ENCODE measurements at places on chromosomes 7 and 10. TPM values are rescaled to one million over a fixed set of nuclear protein-coding genes. Genes with fewer than 3 reads are reported as not detected.

GRCh38 chr10:112461029-112461887, 14.2 kb downstream of the VTI1A start:
- H3K4me3 ChIP-seq: no peak overlapping the region
- peak overlapping the region; percentile 29 for H3K27ac ChIP-seq
- peaks cover 12% of the 10 kb centered on the region for H3K4me1 ChIP-seq
- H3K36me3 ChIP-seq: peaks cover 31% of the 10 kb centered on the region
- no peak for DNase-seq
- H3K27me3 ChIP-seq: no peaks in the 10 kb centered on the region

DNA sequence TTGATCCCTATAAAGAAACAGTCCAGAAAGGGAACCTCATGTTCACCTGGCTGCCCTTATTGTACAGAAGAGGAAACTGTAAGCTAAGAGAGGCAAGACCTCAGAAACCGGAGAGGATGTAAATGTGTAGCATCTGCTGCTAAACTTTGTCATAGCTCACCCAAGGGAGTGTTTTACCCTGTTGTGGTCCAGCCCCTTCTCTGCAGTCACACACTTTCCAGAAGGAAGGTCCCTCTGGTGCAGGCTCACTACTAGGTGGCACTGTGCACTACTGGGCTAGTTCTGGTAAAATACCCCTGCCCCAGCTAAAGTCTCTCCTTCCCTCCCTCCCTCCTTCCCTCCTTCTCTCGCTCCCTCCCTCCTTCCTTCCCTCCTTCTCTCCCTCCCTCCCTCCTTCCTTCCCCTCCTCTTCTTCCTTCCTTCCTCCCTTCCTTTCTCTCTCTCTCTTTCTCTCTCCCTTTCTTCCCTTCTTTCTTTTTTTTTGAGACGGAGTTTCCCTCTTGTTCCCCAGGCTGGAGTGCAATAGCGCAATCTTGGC, 42.5 kb upstream of the LCOR start:
- H3K4me1 ChIP-seq: no peaks in the 10 kb centered on the region
- peaks cover 12% of the 10 kb centered on the region for H3K27me3 ChIP-seq
- no peak overlapping the region for H3K27ac ChIP-seq
- no peaks in the 10 kb centered on the region for H3K36me3 ChIP-seq
- no peak overlapping the region for H3K4me3 ChIP-seq

GRCh38 chr10:131431533-131431932, 120.0 kb upstream of the TCERG1L start:
- no peak overlapping the region for H3K4me3 ChIP-seq
- no peak overlapping the region for H3K27ac ChIP-seq
- H3K27me3 ChIP-seq: no peaks in the 10 kb centered on the region
- no peaks in the 10 kb centered on the region for H3K36me3 ChIP-seq
- no peak for DNase-seq

Gene HOXA4
- not detected for total RNA-seq

Gene PPP1R17
- total RNA-seq: not detected

DNA sequence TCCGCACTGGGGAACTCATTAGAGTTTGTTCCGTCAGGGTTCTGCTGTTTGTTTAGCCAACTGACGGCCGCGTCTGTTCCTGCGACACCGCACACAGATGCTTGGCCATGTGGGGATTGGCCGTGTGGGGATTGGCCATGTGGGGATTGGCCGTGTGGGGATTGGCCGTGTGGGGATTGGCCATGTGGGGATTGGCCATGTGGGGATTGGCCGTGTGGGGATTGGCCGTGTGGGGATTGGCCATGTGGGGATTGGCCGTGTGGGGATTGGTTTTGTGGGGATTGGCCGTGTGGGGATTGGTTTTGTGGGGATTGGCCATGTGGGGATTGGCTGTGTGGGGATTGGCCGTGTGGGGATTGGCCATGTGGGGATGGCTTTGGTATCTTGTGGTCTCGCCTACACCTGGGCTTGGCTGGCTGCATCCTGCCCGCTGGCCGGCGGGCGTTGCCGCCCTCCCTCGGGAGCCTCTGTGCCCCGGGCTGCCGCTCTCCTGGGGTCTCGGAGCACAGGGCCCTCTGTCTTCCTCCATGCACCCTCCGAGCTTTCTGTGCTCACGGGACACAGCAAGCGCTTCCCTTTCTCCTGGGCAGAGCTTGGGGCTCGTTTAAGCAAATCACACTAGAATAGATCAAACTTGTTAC, 62.5 kb downstream of the NKX6-2 start:
- H3K4me1 ChIP-seq: no peaks in the 10 kb centered on the region
- no peak overlapping the region for H3K27ac ChIP-seq
- no peak overlapping the region for H3K4me3 ChIP-seq

GRCh38 chr10:125104559-125104958, 55.8 kb downstream of the CTBP2 start:
- peaks cover 3% of the 10 kb centered on the region for H3K27me3 ChIP-seq
- no peaks in the 10 kb centered on the region for H3K36me3 ChIP-seq
- DNase-seq: no peak
- no peak overlapping the region for H3K4me3 ChIP-seq
- H3K4me1 ChIP-seq: no peaks in the 10 kb centered on the region

DNA sequence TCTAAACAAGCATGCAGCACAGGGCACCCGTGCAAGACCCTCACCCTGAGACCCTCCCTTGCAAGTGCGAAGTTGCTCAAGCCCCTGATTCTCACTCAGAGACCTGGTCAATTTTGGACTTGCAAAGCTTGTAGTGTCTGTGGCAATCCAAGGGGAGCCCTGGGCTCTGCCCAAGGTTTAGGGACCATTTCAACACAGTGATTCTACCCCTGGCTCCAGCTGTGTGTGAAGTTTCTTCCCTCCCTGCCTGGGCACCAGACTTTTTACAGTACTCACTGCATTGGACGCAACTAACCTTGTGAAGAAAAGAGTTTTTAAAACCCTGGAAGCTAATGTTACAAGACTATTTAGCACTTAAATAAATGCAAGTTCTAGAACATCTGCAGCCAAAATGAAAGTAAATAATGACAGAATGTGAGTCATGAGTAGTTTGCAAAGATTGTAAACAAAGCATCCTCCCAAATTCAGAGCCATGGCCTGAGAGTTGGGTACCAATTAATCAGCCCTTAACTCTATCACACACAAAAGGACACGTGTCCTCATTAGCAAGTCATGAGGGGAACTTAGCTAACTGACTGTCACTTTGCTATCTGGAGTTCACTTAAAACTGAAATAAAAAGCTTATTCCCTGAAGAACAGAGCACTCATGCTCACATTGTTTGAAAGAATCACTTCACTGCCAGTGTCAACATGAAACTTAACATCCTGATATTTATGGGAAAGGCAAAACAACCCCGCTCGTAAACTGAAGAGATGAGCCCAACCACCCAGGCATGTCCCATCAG, 48.1 kb downstream of the RGS10 start:
- no peak overlapping the region for H3K4me3 ChIP-seq
- peaks cover 32% of the 10 kb centered on the region for H3K36me3 ChIP-seq
- H3K27ac ChIP-seq: peak overlapping the region; percentile 62
- DNase-seq: no peak

Gene OGDHL
- 2.8 TPM for total RNA-seq

Gene NEUROG3
- total RNA-seq: not detected

- H3K36me3 ChIP-seq: no peaks in the 10 kb centered on the region
- H3K27ac ChIP-seq: peak overlapping the region; percentile 98
- H3K27me3 ChIP-seq: no peaks in the 10 kb centered on the region
- peak overlapping the region; percentile 86 for H3K4me3 ChIP-seq
- peaks cover 57% of the 10 kb centered on the region for H3K4me1 ChIP-seq
These were observed 11.8 kb upstream of the DDIT4 start for GRCh38 chr10:72261784-72262404.

DNA sequence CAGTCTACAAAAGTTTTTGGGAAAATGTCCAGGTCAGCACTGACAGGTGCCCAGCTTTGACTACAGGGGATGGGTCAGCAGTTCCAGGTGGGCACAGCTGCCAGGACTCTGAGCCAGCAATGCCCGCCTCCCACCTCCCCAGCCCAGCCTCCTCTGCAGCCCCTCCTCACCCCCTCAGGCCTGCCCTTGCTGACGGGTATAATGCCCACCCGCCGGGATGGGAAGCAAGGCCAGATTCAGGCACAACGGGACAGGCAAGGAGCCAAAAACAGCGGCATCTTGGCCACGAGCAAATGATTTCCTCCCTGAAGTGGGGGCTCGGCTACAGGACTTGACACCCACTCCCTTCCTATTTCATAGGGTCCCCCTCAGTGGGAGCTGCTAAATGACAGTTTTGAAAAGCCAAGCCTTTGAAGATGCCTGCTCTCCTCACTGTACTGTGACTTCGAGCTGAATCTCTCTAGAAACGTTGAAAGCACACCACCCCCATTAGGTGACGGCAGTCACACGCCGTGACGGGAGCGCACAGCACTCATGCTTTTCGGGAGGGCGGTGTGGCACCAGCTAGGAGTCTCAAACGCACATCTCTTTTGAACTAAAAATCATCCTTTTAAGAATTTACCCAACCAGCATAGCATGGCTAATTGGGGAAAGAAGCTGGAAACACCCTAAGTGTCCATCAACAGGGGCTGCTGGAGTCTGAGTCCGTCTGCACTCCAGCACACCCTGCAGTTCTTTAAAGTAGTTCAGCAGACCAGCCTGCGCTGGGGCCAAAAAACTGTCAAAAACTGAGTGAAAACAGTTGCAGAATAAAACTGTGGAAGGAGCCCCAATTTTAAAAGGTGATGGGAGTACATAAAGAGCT, 29.6 kb downstream of the MAD1L1 start:
- H3K36me3 ChIP-seq: peaks cover 2% of the 10 kb centered on the region
- H3K27ac ChIP-seq: no peak overlapping the region
- DNase-seq: no peak
- no peak overlapping the region for H3K4me3 ChIP-seq

DNA sequence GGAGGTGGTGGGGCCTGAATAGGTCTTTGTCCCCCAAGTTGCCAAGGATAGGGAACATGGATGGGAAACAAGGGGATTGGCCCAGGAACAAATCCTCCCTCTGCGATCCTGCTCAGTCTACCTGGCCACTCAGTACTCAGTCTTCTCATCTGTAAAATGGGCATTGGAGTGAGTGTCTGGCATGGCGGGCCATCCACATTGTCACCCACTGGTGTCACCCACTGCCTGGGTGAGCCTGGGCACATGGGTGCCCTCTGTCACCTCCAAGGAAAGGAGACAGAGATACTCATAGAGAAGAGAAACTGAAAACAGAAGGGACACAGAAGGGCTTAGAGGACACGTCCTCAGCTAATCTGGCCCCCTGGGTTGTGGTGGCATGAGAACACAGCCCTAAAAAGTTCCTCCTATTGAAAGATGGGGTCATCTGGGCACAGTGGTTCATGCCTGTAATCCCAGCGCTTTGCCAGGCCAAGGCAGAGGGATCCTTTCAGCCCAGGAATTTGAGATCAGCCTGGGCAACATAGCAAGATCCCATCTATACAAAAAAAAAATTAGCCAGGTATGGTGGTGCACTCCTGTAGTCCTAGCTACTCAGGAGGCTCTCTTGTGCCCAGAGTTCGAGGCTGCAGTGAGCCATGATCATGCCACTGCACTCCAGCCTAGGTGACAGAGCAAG, 12.5 kb upstream of the TNRC18 start:
- no peaks in the 10 kb centered on the region for H3K36me3 ChIP-seq
- DNase-seq: no peak
- H3K4me3 ChIP-seq: no peak overlapping the region

GRCh38 chr10:111109501-111110242, 32.8 kb downstream of the ADRA2A start:
- H3K36me3 ChIP-seq: no peaks in the 10 kb centered on the region
- no peak overlapping the region for H3K27ac ChIP-seq
- no peak for DNase-seq
- peaks cover 16% of the 10 kb centered on the region for H3K27me3 ChIP-seq

DNA sequence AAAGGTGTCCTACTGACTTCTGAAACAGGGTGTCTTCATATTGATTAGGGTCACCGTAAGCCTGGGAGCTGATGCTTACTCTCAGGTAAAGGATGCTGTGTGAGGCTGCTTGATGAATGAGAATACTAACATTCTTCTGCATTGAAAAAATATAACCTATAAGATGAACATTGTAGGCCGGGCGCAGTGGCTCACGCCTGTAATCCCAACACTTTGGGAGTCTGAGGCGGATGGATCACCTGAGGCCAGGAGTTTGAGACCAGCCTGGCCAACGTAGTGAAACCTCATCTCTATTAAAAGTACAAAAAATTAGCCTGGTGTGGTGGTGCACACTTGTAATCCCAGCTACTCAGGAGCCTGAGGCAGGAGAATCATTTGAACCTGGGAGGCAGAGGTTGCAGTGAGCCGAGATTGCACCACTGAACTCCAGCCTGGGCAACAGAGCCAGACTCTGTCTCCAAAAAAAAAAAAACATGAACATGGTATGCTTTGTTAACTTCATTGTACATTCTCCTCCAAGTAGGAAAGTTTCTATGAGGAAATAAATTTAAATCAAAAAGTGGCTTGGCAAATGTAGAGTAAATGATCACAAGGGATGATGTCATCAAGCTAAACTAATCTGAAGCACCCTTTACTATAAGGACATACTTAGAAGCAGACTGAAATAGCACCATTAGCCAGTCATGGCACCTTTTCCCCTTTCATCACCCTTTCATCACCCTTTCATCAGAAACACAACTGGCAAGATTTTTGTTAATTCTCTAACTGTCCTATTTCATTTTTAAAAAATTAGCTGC, 1.5 kb upstream of the BRAF start:
- no peaks in the 10 kb centered on the region for H3K36me3 ChIP-seq
- H3K27ac ChIP-seq: no peak overlapping the region
- no peak overlapping the region for H3K4me3 ChIP-seq
- peaks cover 4% of the 10 kb centered on the region for H3K27me3 ChIP-seq

DNA sequence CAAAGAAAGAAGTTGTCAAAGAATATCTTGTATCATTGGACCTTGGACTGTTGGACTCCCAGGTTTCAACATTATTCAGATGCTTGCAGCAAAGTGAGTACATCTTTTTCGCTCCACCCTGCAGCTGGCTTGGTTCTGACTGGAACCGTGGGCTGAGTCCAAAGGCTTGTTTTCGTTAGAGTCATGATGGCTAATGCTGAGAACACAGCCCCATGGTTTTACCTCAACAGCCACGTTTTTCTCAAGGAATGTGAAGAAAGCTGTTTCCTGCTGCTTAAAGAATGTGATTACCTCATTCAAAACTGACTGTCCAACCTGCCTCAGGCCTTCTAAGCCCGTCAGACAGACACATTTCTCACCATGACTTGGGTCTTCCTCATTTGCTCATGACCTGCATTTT, 69.5 kb downstream of the STEAP1B start:
- peaks cover 4% of the 10 kb centered on the region for H3K4me1 ChIP-seq
- no peak overlapping the region for H3K27ac ChIP-seq
- H3K4me3 ChIP-seq: no peak overlapping the region
- H3K27me3 ChIP-seq: peaks cover 2% of the 10 kb centered on the region
- H3K36me3 ChIP-seq: no peaks in the 10 kb centered on the region
- DNase-seq: no peak

- H3K27me3 ChIP-seq: peaks cover 73% of the 10 kb centered on the region
- H3K36me3 ChIP-seq: peaks cover 2% of the 10 kb centered on the region
- no peak overlapping the region for H3K4me3 ChIP-seq
- DNase-seq: no peak
- peaks cover 9% of the 10 kb centered on the region for H3K4me1 ChIP-seq
These were observed 8.5 kb downstream of the SP8 start for GRCh38 chr7:20778063-20778721.

Gene XRCC2
- 24.0 TPM for total RNA-seq

- DNase-seq: no peak
- H3K4me3 ChIP-seq: no peak overlapping the region
- H3K36me3 ChIP-seq: no peaks in the 10 kb centered on the region
- no peak overlapping the region for H3K27ac ChIP-seq
These were observed 173.0 kb downstream of the ARHGAP21 start for GRCh38 chr10:24550680-24551079.

Gene TFEC
- not detected for total RNA-seq
